Fibroblast of gingiva (primary cell): ENCODE measurements at places on chromosomes 12 and 14.
A peak's percentile ranks its signal among the peaks of the same experiment; 100 is the strongest.

GRCh38 chr12:53743266-53744129 is 8.3 kb downstream of the CISTR start:
- peak; percentile 19 for DNase-seq

DNA sequence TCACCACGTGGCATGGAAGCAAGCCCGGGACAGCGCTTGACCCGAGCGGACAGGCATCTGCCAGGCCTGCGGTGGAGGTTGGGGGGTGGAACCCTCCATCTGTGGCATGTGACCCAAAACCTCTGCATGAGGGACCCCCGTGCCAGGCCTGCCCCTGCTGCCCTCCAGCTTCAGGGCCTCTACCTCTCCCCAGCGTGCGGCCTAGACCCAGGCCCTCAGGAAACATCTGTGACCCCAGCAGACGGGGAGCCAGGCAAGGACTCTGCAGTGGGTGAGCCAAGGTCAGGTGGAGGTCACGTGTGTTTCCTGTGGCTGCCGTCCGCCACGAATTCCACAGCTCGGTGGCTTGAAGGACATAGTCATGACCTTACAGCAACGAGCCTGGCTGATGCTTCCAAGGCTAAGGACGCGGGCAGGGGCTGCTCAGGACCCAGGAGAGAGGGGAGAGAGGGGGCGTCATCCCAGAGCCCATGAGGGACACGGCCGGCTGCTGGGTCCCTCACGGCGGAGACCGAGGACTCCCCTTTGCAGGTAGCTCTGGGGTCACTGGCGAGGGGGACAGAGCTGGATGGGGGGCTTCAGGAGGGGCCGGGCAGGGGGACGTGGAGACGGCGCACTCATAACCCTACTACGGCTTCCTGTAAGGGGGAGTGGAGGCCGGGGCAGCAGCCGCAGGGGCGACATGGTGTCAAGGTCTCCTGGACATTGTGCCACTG is 91.5 kb downstream of the GALNT9 start:
- no peak for DNase-seq

DNA sequence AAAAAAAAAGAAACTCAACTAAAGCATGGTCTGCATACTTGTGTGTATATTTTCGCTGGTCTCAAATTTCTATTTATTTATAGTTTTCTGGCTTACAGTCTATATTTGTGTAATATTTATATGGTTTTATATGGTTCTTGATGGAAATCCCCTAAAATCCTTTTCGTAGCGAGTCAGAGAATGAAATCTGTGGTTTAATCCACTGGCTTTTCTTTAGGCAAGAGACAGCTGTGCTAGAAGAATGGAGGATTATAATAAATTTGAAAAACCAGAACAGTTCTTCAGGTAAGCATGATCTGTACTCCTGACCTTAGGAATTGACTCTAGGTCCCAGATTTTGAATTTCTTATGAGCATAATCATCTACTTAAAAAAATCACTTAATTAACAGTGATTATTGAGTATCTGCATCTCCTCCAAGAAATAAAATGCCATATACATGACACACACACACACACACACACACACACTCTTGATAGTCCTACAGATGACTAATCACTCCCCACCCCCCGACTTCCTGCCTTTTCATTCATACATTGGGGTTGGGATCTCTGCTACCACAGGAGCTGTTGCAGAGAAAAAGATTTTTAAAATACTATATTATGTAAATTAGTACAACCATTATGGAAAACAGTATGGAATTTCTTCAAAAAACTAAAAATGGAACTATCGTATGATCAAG is 113.4 kb downstream of the CRADD start:
- peak; percentile 70 for DNase-seq

GRCh38 chr12:112537710-112538396 is 119.1 kb downstream of the PTPN11 start:
- no peak for DNase-seq

DNA sequence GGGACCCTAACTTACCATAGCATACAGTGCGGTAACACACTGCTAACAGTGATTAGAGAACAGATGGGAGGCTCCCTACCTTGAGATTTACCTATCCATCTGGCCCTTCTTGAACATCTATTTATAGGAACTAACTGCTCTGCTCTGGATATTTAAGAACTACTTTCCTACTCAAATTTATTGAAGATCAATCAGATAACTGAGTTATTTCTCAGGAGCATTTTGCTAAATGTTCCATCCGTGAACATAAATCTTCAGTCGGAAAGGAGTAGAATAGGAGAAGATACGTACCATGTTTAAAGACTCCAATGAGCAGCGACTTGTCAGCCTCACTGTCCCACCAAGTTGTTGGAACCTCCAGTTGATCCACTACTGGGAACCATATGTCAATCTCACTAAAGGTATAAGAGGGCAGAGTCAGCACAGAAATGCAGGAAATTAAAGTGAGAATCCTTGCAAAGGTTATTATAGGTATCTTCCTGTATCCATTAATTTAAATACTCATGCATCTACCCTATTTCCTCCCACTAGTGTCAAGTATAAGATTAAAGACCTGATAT is 15.6 kb upstream of the SUPT16H start:
- DNase-seq: no peak

GRCh38 chr12:109836916-109837315 is 3.7 kb upstream of the TRPV4 start:
- no peak for DNase-seq

DNA sequence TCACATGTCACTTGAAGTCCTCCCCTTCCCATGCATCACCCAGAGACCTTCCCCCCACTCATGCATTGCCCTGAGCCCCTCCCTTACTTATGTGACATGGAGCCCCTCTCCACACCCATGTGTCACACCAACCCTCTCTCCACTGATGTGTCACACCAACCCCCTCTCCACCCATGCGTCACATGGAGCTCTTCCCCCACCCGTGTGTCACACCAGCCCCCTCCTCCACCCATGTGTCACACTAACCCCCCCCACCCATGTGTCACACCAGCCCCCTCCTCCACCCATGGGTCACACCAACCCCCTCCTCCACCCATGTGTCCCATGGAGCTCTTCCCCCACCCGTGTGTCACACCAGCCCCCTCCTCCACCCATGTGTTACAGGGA is 30.4 kb downstream of the RTL1 start:
- DNase-seq: no peak

DNA sequence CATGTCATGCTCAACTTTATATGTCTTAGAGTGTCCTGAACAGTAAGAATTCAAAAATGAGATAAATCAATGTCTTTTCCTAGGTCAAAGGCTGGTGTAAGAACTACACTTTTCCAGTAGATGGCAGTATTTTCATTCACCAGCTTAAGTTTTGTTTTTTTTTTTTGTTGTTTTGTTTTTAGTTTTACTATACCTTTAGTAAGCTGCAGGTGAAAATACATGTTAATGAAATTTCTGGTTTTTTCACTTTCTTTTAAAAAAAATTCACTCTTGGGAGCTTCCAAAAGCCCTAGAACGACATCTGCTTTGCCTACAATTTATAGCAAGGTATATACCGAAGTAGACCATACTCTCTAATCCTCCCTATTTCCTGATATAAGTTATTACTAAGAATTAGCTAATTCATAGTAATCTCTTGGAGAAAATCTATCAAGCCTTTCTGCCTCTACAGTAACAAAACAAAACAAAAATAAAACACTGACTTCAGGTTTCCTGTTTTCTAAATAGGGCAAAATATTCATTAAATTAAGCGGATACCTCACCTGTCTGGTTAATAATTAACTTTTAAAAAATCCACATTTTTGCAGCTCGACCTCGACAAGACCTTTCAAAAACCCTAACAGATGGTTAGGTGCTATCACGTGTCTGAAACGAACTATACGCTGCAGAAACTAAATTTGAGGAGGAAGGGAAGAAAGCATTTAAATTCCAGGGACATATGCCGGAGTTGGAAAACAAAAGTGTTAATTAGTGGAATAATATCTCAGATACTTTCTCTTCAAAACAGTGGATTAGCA is 2.7 kb upstream of the SAMD4A start:
- no peak for DNase-seq
